ENCODE measurements at places on chromosomes 2 and 18. TPM values are rescaled to one million over a fixed set of nuclear protein-coding genes. Genes with fewer than 3 reads are reported as not detected.

- no peaks in the 10 kb centered on the region for H3K27me3 ChIP-seq
- H3K27ac ChIP-seq: no peak overlapping the region
- H3K36me3 ChIP-seq: no peaks in the 10 kb centered on the region
- no peak for DNase-seq
These were observed 191.5 kb downstream of the SLC8A1 start for GRCh38 chr2:40260437-40260836.

DNA sequence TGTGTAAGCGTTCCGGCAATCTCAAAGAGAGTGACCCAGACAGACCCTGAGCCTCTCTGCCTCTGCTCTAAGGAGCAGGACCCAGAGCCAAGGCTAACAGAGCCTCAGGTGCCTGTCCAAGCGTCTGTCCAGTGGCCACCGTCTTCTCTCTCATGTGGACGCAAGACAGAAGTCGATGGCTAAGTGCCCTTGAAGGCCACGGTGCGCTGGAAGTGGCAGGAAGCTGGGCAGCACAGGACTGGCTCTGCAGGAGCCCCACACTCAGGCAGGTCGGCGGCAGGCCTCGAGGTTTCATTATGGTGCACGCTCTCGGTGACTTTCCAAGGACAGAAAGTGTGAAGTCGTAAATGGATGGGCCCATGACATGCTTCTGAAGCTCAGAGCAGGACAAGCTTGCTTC lies 49.1 kb downstream of the HDAC4 start:
- H3K27ac ChIP-seq: no peak overlapping the region
- no peaks in the 10 kb centered on the region for H3K27me3 ChIP-seq
- no peak overlapping the region for H3K4me3 ChIP-seq
- H3K4me1 ChIP-seq: no peaks in the 10 kb centered on the region
- no peaks in the 10 kb centered on the region for H3K36me3 ChIP-seq

DNA sequence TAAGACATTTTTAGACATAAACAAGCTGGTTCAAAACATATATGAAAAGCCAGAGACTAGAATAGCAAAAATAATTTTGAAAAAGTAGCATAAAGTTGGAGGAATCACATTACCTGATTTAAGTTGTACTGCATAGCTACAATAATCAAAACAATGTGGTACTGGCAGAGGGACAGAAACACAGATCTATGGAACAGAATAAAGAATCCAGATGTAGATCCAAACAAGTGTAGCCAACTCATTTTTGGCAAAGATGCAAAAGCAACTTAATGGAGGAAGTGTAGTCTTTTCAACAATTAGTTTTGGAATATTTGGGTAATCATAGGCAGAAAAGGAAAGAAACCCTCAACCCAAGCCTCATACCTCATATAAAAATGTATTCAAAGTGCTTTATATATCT lies 278.7 kb upstream of the ZNF521 start:
- H3K36me3 ChIP-seq: no peaks in the 10 kb centered on the region
- DNase-seq: no peak
- H3K27me3 ChIP-seq: no peaks in the 10 kb centered on the region
- no peaks in the 10 kb centered on the region for H3K4me1 ChIP-seq
- H3K4me3 ChIP-seq: no peak overlapping the region
- no peak overlapping the region for H3K27ac ChIP-seq

DNA sequence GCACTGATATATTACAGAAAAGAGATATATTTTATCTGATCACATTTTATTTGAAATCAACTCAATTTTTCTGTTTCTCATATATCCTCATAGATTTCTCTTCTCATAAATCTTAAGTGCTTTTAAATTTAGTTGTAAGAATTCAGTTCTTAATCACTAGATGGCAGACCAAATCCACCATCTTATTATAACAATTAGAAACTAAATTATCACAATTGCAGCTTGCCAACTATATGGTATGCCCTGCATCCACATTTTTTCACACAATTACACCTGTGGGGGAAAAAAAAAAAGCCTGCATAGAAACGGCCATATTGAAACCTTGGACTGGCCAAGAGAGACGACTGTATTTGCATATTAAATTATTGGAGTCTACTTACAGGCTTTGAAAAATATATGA lies 64.4 kb downstream of the COL5A2 start:
- no peak for DNase-seq
- H3K27me3 ChIP-seq: no peaks in the 10 kb centered on the region
- H3K36me3 ChIP-seq: no peaks in the 10 kb centered on the region
- no peaks in the 10 kb centered on the region for H3K4me1 ChIP-seq
- H3K4me3 ChIP-seq: no peak overlapping the region
- no peak overlapping the region for H3K27ac ChIP-seq

DNA sequence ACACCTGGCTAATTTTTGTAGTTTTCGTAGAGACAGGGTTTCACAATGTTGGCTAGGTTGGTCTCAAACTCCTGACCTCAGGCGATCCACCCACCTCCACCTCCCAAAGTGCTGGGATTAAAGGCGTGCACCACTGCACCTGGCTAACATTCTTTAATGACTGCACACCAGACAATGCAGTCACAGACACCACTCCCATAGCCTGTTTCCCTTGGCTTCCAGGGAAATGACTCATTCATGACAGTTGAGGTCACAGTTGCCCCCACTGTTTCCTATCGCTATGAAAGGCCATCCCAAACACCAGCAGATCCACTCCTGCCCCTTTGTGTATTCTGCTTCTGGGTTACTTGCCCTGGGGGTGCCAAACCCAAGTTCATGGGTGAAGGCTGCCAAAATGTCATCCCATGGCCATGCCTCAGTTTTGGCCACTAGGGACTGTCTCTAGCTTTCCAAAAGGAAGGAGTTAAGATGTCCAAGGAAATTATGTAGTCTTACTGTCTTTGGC lies 8.7 kb downstream of the CHMP1B start:
- no peak overlapping the region for H3K4me3 ChIP-seq
- no peaks in the 10 kb centered on the region for H3K27me3 ChIP-seq
- no peak overlapping the region for H3K27ac ChIP-seq
- no peaks in the 10 kb centered on the region for H3K4me1 ChIP-seq

The ANKRD62 gene
- not detected for total RNA-seq

The SLC23A3 gene
- total RNA-seq: 1.3 TPM

DNA sequence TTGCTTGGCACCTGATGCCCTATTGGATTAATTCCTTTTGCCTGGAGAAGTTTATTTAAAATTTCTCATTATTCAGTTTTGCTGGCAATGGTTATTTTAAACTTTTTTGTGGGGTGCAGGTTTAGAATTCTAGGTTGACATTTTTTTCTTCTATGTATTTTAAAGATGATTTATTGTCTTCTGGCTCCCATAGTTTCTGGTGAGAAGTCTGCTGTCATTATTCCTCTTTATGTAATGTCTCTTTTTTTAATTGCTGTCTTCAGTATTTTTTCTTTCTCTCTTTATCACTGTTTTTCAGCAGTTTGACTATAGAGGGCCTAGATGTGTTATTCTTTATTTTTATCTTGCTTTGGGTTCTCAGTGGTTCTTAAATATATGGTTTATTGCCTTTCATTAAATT lies 182.2 kb upstream of the STON1 start:
- H3K36me3 ChIP-seq: peaks cover 34% of the 10 kb centered on the region
- H3K27me3 ChIP-seq: no peaks in the 10 kb centered on the region
- H3K4me3 ChIP-seq: no peak overlapping the region
- peaks cover 53% of the 10 kb centered on the region for H3K4me1 ChIP-seq

DNA sequence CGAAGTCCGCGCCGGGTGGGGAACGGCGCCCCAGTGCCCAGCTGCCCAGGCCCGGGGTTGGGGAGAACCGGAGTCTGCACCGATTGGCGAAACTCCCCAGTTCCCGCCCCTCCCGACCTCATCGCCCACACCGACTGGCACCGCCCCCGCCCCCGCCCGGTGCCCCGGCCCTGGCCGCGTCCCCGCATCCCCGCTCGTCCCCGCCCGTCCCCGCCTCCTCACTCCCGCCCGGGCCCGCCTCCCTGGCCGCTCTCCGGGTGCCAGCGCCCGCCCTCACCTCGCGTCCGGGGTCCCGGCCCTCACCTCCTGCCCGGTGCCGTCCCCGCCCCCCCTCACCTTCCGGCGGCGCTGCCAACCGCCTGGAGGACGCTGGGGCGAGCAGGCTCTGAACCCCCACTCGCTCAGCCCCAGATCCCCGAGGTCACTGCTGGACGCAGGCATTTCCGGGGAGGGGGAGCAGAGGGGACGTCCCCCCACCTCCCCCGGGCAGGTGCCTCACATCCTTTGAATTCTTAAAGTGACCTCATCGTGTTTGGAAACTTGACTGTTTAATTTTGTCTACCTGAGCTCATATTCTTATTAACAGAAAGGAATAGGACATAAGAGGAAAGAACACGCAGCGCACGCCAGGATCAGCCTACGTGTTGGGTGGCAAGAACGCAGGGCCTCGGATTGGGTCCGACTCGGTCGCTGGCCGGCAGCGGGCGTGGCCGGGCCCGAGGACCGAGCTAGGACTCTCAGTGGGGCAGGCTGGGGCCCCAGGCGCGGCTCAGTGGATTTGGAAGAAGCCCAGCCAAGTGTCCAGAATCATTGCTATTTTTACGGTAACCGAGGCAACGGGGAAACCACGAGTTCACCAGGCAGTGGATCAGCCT lies at the start of gene FAM110C:
Gene FAM110C (minus strand): TSS at position 35 of the 875 bp plus-strand sequence. CDS start 120 bp downstream, outside the sequence.
- no peaks in the 10 kb centered on the region for H3K36me3 ChIP-seq
- H3K27ac ChIP-seq: peak within 1 kb of the TSS; percentile 53
- H3K4me3 ChIP-seq: peak within 1 kb of the TSS; percentile 58

DNA sequence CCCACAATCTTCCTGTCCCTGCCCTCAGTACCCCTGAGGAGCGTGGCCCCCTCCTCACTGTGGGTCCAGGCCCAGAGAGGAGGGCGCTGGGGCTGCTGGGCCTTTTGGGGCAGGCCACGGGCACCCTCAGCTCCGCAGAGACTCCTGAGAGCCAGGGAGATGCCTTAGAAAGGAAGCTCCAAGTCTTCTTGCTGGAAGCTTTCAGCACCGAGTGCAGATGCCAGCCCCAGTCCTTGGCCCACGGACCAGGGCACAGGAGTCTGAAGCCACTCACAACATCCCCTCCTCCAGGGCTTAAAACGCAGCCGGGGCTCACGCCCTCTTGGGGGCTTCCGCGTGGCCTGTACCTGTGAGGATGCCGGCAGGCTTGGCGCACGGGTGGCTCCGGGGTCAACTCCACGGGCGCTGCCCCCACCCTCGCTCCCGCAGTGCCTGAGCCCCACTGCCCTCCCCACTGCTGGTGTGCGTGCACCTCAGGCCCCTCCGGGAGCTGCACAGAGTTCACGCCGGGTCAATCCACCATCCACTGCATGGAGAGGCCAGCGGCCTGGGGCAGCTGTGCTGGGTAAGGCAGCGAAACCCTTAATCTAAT lies 72.1 kb upstream of the CTDP1 start:
- H3K27me3 ChIP-seq: no peaks in the 10 kb centered on the region
- no peak overlapping the region for H3K4me3 ChIP-seq
- no peaks in the 10 kb centered on the region for H3K4me1 ChIP-seq

- H3K27me3 ChIP-seq: no peaks in the 10 kb centered on the region
- H3K4me1 ChIP-seq: no peaks in the 10 kb centered on the region
- H3K4me3 ChIP-seq: no peak overlapping the region
- DNase-seq: no peak
These were observed 139.0 kb downstream of the DDX1 start for GRCh38 chr2:15730545-15731212.

GRCh38 chr2:39743269-39743776 lies 35.7 kb downstream of the THUMPD2 start:
- H3K4me1 ChIP-seq: no peaks in the 10 kb centered on the region
- no peak overlapping the region for H3K27ac ChIP-seq
- DNase-seq: no peak
- H3K36me3 ChIP-seq: peaks cover 43% of the 10 kb centered on the region

- H3K36me3 ChIP-seq: no peaks in the 10 kb centered on the region
- H3K4me1 ChIP-seq: no peaks in the 10 kb centered on the region
- no peak for DNase-seq
These were observed 27.4 kb downstream of the ASB18 start for GRCh38 chr2:236236559-236237452.

- no peaks in the 10 kb centered on the region for H3K27me3 ChIP-seq
- H3K4me3 ChIP-seq: no peak overlapping the region
- no peaks in the 10 kb centered on the region for H3K4me1 ChIP-seq
- H3K27ac ChIP-seq: no peak overlapping the region
- no peaks in the 10 kb centered on the region for H3K36me3 ChIP-seq
These were observed 123.2 kb downstream of the CAPN13 start for GRCh38 chr2:30684026-30684425.

The MYO3B gene
- not detected for total RNA-seq

The EML6 gene
- total RNA-seq: 0.59 TPM

GRCh38 chr2:74406035-74406434 lies 15.4 kb downstream of the C2orf81 start:
- H3K36me3 ChIP-seq: no peaks in the 10 kb centered on the region
- H3K27ac ChIP-seq: no peak overlapping the region
- DNase-seq: no peak
- H3K4me1 ChIP-seq: no peaks in the 10 kb centered on the region
- peaks cover 13% of the 10 kb centered on the region for H3K27me3 ChIP-seq

- no peaks in the 10 kb centered on the region for H3K4me1 ChIP-seq
- H3K4me3 ChIP-seq: no peak overlapping the region
- no peaks in the 10 kb centered on the region for H3K27me3 ChIP-seq
- H3K36me3 ChIP-seq: no peaks in the 10 kb centered on the region
- no peak overlapping the region for H3K27ac ChIP-seq
- no peak for DNase-seq
These were observed 65.2 kb downstream of the BCL11A start for GRCh38 chr2:60488291-60488690.

GRCh38 chr18:32278177-32278799 lies 88.4 kb downstream of the MEP1B start:
- peaks cover 2% of the 10 kb centered on the region for H3K27me3 ChIP-seq
- no peak overlapping the region for H3K4me3 ChIP-seq
- H3K36me3 ChIP-seq: no peaks in the 10 kb centered on the region
- no peaks in the 10 kb centered on the region for H3K4me1 ChIP-seq

GRCh38 chr2:18540872-18541271 lies 19.6 kb downstream of the RDH14 start:
- no peak overlapping the region for H3K27ac ChIP-seq
- no peaks in the 10 kb centered on the region for H3K4me1 ChIP-seq
- DNase-seq: no peak
- H3K4me3 ChIP-seq: no peak overlapping the region

DNA sequence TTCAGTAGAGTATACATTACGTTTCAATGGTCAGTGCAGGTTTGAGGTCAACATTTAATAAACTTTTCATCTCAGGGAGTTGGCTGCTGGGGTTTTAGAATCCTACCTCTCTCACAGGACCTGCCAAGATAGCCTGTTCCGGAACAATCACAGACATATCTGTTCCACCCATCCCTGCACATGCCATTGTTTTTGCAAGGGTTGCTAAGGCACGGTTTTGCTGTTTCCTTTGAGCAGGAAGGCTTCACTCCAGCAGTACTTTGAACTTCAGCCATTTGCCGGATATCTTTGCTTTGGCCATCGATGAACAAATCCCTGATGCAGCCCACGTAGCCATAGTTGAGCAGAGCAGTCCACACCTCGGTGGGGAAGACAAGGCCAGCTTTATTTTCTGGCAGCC lies 493.8 kb downstream of the NRXN1 start:
- no peak for DNase-seq
- H3K36me3 ChIP-seq: no peaks in the 10 kb centered on the region
- no peak overlapping the region for H3K4me3 ChIP-seq
- no peaks in the 10 kb centered on the region for H3K27me3 ChIP-seq
- H3K4me1 ChIP-seq: no peaks in the 10 kb centered on the region

The FABP1 gene
- not detected for total RNA-seq

Data from CD4-positive, CD25-positive, alpha-beta regulatory T cell (primary cell).